ENCODE measurements at places on chromosomes 5 and 9. TPM values are rescaled to one million over a fixed set of nuclear protein-coding genes. Genes with fewer than 3 reads are reported as not detected.

SOX30 gene
- total RNA-seq = 0.16 TPM

PCDHAC2 gene
- 39.0 TPM for total RNA-seq

GPR151 gene
- not detected for total RNA-seq

RAB3C gene
- 14.0 TPM for total RNA-seq

GRXCR2 gene
- not detected for total RNA-seq

BARHL1 gene
- total RNA-seq = not detected

KIAA1191 gene
- total RNA-seq = 74.3 TPM

SLC6A19 gene
- 0.27 TPM for total RNA-seq
